ENCODE measurements at places on chromosomes 7 and 10. TPM values are rescaled to one million over a fixed set of nuclear protein-coding genes. Genes with fewer than 3 reads are reported as not detected.

Gene ANKRD61
- total RNA-seq: 0.46 TPM

Gene ZNF804B
- total RNA-seq: not detected

Gene CPVL
- total RNA-seq: 35.3 TPM

DNA sequence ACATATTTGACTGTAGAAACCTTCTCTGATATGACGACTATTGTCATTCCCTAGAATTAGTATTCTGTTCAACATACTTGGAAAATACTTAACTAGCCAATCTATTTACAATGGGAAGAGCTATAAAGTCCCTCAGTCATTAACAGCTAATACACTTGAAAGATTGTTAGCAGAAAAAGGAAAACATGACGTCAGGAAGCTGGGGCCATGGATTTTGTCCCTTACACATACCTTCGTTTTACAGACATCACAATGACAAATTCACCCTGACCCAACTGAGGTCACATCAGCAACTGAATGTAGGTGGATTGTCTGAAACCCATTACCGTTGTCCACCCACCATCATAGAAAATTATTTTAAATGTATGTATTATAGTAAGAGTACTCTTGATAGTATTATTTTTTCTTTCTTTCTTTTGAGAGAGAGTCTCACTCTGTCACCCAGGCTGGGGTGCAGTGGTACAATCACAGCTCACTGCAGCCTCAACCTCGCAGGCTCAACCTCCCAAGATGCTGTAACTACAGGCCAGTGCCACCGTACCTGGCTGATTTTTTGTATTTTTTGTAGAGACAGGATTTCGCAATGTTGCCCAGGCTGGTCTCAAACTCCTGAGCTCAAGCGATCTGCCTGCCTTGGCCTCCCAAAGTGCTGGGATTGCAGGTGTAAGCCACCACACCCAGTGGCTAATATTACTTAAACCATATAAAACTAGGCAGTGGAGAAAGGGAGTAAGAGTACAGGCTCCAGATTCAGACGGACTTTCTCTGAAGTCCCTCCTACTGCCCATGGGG lies 497.0 kb upstream of the C7orf33 start:
- no peaks in the 10 kb centered on the region for H3K4me1 ChIP-seq
- no peak overlapping the region for H3K4me3 ChIP-seq
- H3K27me3 ChIP-seq: no peaks in the 10 kb centered on the region
- H3K27ac ChIP-seq: no peak overlapping the region
- H3K36me3 ChIP-seq: no peaks in the 10 kb centered on the region

GRCh38 chr7:92799446-92800211 lies 36.7 kb downstream of the CDK6 start:
- H3K36me3 ChIP-seq: no peaks in the 10 kb centered on the region
- H3K4me3 ChIP-seq: no peak overlapping the region
- no peaks in the 10 kb centered on the region for H3K27me3 ChIP-seq
- no peak for DNase-seq
- no peak overlapping the region for H3K27ac ChIP-seq

DNA sequence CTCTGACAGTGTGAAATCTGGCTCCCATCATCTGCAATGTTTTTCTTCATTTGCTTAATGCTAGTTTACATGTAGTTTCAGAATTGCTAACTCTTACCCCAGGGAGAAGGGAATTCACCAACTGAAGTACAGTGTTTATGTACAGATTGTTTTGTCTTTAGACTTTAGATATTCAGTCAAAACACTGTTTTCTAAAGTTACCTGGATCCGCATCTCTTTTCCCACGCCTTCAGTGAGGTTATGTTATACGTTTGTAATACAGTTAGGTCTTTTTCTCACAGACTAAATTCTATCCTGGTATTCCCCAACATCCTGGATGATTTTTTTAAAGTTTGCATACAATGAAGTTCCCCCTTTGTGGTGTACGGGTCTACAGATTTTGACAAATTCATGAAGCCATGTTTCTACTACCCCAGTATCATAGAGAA lies 3.2 kb upstream of the LYZL1 start:
- no peak overlapping the region for H3K4me3 ChIP-seq
- no peaks in the 10 kb centered on the region for H3K27me3 ChIP-seq
- no peaks in the 10 kb centered on the region for H3K4me1 ChIP-seq
- H3K27ac ChIP-seq: no peak overlapping the region
- DNase-seq: no peak
- no peaks in the 10 kb centered on the region for H3K36me3 ChIP-seq

Gene LRRN3
- 2.6 TPM for total RNA-seq

DNA sequence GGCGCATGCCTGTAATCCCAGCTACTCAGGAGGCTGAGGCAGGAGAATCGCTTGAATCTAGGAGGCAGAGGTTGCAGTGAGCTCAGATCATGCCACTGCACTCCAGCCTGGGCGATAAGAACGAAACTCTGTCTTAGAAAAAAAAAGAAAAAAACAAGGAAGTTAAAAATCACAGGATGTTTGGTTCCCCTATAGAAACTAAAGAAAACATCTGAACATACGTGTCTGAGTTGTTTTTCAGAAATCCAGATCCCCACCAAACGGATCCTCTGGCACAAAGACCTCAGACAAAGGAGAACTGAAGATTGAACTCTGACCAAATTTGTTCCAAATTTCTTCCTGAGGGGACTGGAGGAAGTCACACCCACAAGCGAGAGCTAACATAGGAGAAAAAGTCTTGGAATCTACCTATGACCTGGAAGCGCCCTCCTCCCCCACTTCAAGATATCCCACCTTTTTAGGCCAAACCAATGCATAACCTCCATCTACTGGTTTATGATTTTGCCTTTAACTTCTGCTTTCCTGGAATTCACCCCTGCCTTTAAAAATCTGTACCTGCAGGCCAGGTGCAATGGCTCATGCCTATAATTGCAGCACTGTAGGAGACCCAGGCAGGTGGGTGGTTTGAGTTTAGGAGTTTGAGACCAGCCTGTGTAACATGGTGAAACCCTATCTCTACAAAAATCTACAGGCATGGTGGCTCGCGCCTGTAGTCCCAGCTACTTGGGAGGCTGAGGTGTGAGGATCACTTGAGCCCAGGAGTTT lies 19.7 kb upstream of the SIRT1 start:
- H3K36me3 ChIP-seq: no peaks in the 10 kb centered on the region
- H3K4me3 ChIP-seq: no peak overlapping the region
- H3K27ac ChIP-seq: no peak overlapping the region
- no peaks in the 10 kb centered on the region for H3K27me3 ChIP-seq
- H3K4me1 ChIP-seq: no peaks in the 10 kb centered on the region

GRCh38 chr10:121332829-121333765 lies 265.1 kb downstream of the FGFR2 start:
- H3K4me3 ChIP-seq: no peak overlapping the region
- H3K27ac ChIP-seq: no peak overlapping the region
- H3K27me3 ChIP-seq: no peaks in the 10 kb centered on the region

- no peaks in the 10 kb centered on the region for H3K27me3 ChIP-seq
- H3K4me3 ChIP-seq: no peak overlapping the region
- no peak for DNase-seq
- H3K27ac ChIP-seq: no peak overlapping the region
- H3K36me3 ChIP-seq: no peaks in the 10 kb centered on the region
These were observed 155.1 kb downstream of the OR13A1 start for GRCh38 chr10:45160271-45160670.

DNA sequence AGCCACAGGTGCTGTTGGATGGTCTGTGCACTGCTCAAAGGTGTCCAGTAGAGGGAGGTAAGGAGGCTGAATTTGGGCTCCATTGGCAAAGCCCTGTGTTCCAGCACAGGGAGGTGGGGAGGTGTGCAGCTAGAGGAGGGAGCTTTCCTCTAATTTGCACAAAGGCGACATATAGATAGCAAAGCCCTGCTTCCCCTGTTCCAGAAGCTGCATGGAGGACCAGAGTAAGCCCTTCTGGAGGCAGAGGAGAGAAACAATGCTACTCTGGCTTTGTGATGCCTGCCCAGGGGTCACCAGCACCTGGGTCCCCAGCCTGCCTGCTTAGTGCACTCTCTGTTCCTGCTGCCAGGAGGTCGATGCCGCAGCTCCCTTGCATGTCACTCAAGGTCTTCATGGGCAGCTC lies 3.4 kb upstream of the ARHGAP22 start:
- H3K27ac ChIP-seq: no peak overlapping the region
- no peaks in the 10 kb centered on the region for H3K27me3 ChIP-seq

- H3K4me1 ChIP-seq: no peaks in the 10 kb centered on the region
- no peak for DNase-seq
- H3K36me3 ChIP-seq: no peaks in the 10 kb centered on the region
- H3K27me3 ChIP-seq: no peaks in the 10 kb centered on the region
- H3K27ac ChIP-seq: no peak overlapping the region
These were observed 74.0 kb downstream of the CARD11 start for GRCh38 chr7:2969398-2970306.

DNA sequence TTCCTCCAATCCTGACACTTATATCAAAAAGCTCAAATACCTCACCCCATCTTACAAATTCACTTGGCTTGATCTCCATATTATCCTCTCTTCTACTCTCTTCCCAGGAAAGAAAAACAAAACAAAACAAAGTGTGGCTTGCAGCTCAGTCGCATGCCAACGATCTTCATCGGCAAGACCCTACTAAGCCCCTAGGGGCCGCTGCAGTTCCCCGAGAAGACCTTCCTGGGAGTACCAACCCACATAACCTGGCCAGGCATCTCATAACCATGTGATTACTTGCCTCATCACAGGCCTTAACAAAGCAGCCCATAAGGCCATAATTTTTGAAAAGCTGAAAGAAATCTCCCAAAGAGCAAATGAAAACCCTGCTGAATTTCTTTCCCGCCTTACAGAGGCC lies 103.7 kb downstream of the ZNF92 start:
- no peaks in the 10 kb centered on the region for H3K4me1 ChIP-seq
- no peaks in the 10 kb centered on the region for H3K27me3 ChIP-seq
- H3K4me3 ChIP-seq: no peak overlapping the region
- H3K27ac ChIP-seq: no peak overlapping the region
- no peaks in the 10 kb centered on the region for H3K36me3 ChIP-seq

Gene CCZ1
- total RNA-seq: 45.1 TPM

DNA sequence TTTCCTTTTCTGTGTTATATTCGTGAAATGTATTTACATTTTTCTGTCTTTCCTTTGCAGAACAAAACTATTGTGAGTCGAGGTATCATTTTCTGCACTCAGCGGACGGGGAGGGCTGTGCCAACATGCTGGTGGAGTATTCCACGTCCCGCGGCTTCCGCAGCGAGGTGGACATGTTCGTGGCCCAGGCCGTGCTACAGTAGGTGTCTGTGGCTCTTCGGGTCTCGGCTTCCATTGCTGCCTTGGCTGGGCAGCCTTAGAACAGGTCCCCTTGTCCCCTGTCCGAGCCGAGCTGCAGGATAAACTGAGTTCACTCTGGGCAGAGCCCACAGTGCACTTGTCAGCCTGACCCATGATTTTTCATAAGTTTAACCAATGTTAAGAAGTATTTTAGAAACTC lies 14.5 kb downstream of the GET4 start:
- DNase-seq: peak; percentile 52
- H3K36me3 ChIP-seq: peaks cover 41% of the 10 kb centered on the region
- H3K4me3 ChIP-seq: no peak overlapping the region
- no peak overlapping the region for H3K27ac ChIP-seq

Gene CBLL1
- 24.1 TPM for total RNA-seq

- DNase-seq: no peak
- no peaks in the 10 kb centered on the region for H3K27me3 ChIP-seq
- no peak overlapping the region for H3K4me3 ChIP-seq
- H3K27ac ChIP-seq: no peak overlapping the region
These were observed 254.3 kb downstream of the ELFN1 start for GRCh38 chr7:1924258-1924817.

DNA sequence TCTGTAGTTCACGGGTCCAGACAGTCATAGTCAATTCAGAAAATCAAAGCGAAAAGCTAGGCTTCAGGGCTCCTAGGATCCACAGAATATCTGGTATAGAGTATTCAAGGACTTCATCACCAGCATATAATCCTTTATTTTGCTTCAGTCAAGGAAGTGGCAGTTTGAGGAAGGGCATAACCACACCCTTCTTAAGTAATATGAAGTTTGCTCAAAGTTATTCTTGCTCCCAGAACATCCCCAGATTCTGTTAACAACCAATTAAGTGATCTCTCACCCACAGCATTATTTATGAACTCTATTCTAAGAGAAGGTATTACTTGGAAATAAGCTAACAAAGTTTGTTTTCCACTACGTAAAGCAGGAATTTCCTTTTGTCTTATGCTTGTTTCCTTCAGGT lies 13.2 kb downstream of the CWF19L1 start:
- H3K4me1 ChIP-seq: no peaks in the 10 kb centered on the region

Gene SPACDR
- not detected for total RNA-seq

- no peak overlapping the region for H3K4me3 ChIP-seq
- H3K27ac ChIP-seq: no peak overlapping the region
- no peak for DNase-seq
- H3K36me3 ChIP-seq: no peaks in the 10 kb centered on the region
- no peaks in the 10 kb centered on the region for H3K27me3 ChIP-seq
- no peaks in the 10 kb centered on the region for H3K4me1 ChIP-seq
These were observed 22.6 kb upstream of the DLG5 start for GRCh38 chr10:77949167-77949566.

Gene GAD2
- total RNA-seq: not detected

All from upper lobe of left lung (tissue), 6 donors.